ENCODE measurements at places on chromosomes 6 and 20.

- DNase-seq, result no peak
Measured at GRCh38 chr6:40948570-40948969, 90.5 kb downstream of the UNC5CL start.

DNA sequence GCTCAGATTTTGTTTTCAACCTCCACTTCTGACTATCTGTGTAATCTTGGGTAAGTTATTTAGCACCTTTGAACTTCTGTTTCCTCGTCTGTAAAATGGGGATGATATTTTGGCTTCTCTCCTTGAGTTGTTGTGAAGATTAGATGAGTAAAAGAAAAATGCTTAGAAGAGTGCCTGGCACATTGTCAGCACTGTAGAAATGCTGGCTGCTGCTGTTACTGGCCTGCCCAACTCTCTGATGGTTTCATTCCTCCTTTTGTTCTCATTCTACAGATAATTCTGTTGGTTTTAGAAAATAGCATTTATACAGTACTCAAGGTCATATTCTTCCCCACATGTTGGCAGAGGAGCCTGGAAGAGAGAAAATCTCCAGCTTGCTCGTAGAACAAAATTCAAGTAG is 547.2 kb upstream of the JAG1 start:
- no peak for DNase-seq

- no peak for DNase-seq
Measured at GRCh38 chr6:129730477-129731165, 20.6 kb upstream of the ARHGAP18 start.

GRCh38 chr20:38296433-38296832 is 7.5 kb upstream of the BPI start:
- no peak for DNase-seq

GRCh38 chr6:126153661-126154060 is 167.3 kb downstream of the TRMT11 start:
- no peak for DNase-seq

- no peak for DNase-seq
Measured at GRCh38 chr6:111598181-111598580, 7.5 kb downstream of the TRAF3IP2 start.

- DNase-seq, result no peak
Measured at GRCh38 chr6:113082745-113083144, 735.6 kb downstream of the RFPL4B start.

DNA sequence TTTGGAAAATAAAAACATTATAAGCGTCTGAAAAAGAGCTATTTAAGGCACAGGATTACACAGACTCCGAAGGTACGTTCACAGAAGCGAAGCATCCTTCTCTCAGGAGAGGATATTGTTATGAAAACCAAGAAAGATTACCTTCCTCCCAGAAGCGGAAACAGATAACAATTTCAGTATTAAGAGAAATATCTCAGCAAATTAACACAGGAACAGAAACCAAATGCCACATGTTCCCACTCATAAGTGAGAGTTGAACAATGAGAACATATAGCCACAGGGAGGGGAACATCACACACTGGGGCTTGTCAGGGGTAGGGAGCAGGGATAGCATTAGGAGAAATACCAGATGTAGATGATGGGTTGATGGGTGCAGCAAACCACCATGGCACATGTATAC is 109.7 kb downstream of the CDK19 start:
- DNase-seq, result no peak

- DNase-seq, result no peak
Measured at GRCh38 chr20:37726321-37726720, 32.5 kb downstream of the CTNNBL1 start.

DNA sequence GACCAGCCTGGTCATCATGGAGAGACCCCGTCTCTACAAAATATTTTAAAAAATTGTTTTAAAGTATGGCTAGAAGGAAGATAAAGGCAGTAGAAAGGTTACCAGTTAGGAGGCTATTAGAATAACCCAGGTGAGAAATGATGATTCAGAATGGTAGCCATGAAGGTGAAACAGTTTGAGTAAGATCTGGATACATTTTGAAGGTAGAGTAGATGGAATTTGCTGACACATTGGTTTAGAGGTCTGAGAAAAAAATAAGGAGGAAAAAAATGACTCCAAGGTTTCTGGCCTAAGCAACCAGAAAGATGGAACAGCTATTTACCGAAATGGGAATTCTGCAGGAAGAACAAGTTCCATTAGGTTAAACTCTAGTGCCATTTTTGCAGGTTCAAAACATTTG is 167.9 kb upstream of the TAB2 start:
- DNase-seq, result no peak

DNA sequence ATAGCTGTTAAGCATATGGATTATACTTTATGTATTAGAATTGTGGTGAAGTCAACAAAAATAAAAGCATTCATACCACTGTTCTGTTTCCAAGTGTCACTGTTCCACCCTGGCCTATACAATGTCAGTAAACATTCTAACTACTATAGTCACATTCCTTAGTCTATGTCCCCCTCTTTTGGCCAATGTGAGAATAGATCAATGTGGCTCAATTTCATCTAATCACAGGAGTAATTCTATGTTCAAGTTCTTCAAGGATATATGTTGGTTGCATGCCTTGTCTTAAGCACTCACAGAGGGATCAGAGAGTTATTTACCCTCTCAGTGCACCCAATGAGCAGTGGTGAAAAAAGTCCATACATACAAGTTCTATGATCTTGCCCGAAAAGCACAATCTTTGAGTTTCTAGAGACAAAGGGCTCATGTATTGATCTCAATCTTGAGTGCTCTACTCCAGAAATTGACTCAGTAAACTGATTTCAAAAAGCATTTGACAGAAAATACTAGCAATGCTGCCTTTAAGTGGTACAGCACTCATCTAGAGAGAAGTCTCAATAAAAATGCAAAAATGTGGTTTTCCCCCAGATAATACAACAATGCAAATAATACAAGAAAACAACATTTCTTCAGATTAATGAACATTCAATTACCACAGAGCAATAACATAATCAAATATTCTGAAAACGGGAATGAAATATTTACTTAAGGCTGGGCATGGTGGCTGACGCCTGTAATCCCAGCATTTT is 16.5 kb downstream of the SMLR1 start:
- DNase-seq, result no peak

GRCh38 chr6:112155886-112156285 is 68.5 kb downstream of the FAM229B start:
- no peak for DNase-seq

DNA sequence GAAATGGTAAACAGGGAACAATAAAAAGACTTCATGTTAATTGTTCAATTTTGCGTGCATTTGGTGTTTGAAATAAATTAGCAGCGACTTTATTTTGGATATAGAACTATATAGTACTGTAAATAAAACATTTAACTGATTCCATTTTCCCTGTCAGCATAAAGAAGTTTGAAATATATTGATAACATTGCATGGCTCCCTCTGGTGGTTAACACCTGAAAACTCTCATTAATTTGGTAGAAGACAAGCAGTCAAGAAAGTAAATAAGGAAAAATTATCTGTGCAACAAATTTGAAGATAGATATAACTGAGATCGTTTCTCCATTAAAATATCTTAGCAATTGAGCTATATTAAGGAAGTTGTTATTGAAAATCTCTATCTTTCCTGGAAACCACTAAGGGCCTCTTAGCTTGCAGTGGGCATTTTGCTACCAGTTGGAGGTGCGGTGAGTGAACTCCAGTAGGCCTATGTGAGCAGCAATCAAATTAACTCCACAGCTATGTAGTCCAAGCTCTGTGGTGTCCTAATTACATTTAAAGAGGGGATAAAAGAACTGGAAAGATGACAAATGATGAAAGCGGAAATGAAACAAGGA is 435.7 kb upstream of the FKBP1C start:
- no peak for DNase-seq

DNA sequence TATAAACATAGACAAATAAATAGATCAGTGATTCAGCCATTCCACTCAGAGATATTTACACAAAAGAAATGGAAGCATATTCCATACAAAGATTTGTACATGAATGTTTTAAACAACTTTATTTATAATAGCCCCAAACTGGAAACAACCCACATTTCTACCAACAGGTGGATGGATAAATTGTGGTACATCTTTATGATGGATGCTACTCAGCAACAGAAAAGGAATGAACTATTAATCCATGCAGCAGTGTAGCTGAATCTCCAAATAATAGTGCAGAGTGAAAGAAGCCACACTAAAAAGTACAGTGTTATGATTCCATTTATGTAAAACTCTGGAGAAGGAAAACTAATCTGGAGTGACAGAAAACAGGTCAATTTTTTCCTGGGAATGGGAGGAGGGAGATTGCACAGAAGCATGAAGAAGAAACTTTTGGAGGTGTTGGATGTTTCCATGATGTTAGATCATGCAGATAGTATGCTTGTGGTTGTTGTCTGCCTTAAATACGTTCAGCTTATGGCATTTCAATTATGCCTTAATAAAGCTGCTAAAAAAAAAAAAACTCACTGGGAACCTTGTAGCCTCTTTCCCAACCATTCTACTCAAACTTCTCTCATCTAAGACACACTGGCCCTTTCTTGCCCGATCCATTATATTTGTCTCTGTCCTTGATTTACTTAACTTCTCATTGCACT is 100.9 kb downstream of the PPP1R14C start:
- DNase-seq, result no peak

- no peak for DNase-seq
Measured at GRCh38 chr6:56019973-56020372, 144.6 kb upstream of the BMP5 start.

- no peak for DNase-seq
Measured at GRCh38 chr6:107703606-107704005, 120.5 kb downstream of the SCML4 start.

DNA sequence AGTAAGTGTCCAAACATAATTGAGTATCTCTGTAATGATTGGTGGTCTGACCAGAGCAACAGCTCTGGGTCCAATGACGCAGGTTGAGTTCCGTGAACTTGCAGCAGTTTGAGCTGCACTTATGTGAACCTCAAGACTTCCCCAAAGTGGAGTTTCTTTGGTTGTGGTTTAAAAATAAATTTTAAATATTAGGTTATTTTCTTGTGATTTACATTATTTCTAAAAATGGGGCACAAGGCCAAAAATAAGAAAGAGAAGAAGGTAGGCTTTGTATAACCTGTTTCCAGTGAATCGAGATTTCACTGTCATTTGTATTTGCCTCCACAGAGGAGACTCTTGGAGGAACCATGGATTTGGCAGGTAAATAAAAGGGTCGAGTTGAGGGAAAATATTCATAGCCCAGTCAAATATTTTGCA is 166.4 kb upstream of the ZNF217 start:
- DNase-seq, result no peak

DNA sequence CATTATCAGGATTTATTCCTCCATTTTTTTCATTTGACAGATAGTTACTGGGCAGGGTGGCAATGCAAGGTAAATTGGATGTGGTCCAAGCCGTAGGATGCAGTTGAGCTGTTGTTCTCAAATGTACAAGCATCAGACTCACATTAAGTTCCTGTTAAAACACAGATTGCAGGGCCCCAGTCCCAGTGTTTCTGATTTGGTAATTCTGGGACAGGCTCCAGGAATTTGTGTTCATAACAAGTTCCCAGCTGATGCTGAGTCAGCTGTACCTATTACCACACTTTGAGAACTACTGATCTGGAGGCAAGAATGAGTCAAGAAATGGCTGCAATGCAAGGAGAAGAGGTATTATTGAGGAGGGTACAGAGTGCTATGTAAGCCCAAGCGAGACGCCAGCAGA is 11.7 kb downstream of the TMEM244 start:
- no peak for DNase-seq

- DNase-seq, result no peak
Measured at GRCh38 chr20:42531508-42531961, 658.2 kb downstream of the PTPRT start.

Data from RWPE2 (cell line).